ENCODE measurements at places on chromosomes 13 and 19.
A peak's percentile ranks its signal among the peaks of the same experiment; 100 is the strongest.

DNA sequence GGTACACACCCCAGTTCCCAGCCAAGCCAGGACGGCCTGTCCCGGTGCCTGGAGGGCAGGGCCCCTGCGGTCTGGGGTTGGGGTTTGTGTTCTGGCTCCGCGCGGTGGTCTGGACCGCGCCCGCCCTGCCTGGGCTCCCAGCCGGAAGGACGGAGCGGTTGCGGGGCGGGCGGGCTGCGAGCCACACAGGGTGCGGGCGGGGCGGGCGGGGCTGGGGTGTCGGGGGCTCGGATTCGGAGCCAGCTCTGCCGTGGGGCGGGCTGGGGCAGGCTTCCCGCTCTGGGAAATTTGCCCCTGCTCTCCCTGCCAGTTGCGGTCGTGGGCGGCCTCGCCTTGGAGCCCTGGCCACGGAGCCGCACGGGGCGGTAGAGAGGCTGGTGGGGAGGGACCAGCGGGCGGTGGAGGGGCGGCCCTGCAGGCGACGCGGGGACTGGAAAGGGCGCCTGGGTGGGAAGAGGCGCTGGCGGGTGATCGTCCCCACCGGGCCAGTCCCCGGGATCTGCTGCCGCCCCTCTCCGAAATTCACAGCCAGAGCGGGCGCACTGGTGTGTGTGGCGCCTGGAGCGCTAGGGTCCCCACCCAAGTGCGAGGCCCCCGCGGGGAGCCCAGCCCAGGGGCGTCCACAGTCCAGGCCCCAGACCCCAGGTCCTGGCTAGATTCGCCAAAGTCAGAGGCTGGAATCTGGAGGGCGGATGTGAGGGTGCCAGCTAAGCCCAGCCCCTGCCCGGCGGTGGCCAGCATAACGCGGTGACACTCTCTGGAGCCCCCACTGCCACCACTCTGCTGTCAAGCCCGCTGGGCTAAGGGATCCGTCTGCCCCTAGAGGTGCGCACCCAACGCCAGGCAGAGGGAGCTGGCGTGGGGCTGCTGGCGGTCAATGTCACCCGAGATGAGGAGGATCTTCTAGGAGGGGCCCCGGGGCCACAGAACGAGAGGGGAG, 11.0 kb upstream of the ZNF492 start:
- no peak for DNase-seq
- H3K36me3 ChIP-seq, result no peaks in the 10 kb centered on the region
- no peak overlapping the region for H3K27ac ChIP-seq
- H3K27me3 ChIP-seq, result peaks cover 7% of the 10 kb centered on the region
- no peaks in the 10 kb centered on the region for H3K4me1 ChIP-seq
- H3K4me3 ChIP-seq, result no peak overlapping the region

DNA sequence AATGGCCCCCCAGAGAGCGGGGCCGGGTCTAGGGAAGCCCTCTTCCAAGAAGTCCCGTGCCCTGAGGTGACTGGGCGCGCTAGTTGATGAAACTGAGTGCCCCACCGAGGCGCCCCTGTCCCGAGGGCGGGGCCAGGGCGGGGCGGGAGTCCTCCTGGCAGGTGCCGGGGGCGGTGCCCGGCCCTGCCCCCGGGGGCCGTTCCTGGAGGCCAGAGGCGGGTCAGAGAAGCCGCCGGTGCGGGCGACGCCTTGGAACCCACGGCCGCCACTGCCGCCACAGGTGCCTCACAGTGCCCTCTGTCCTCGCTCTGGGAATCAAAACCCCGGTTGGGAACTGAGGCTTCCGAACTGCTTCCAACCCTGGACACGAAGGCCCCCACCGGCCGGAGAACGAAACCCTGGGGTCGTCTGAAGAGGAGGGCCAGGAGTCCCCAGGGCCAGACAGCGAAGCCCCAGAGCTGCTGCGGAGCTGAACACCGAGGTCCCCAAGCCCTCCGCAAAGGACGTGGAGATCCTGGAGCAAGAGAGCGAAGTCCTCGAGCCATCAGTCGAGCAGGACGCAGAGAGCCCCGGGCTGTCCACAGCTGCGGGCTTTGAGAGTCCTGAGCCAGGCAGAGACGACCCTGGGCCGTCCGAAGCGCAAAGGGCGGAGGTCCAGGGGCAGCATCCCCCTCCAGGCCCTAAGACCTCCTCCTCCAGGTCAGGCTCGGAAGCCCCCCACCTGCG, at the start of gene MISP3:
Gene MISP3, plus strand, starts transcription at position 252 of the 726 bp plus-strand sequence. CDS start 524 bp downstream, outside the sequence.
- DNase-seq, result peak; percentile 58
- no peaks in the 10 kb centered on the region for H3K36me3 ChIP-seq
- H3K4me1 ChIP-seq, result peaks cover 13% of the 10 kb centered on the region
- no peaks in the 10 kb centered on the region for H3K27me3 ChIP-seq
- H3K4me3 ChIP-seq, result peak within 1 kb of the TSS; percentile 95
- no peak within 1 kb of the TSS for H3K27ac ChIP-seq

GRCh38 chr13:33578786-33579185, 239.2 kb upstream of the RFC3 start:
- peaks cover 3% of the 10 kb centered on the region for H3K27me3 ChIP-seq
- no peaks in the 10 kb centered on the region for H3K4me1 ChIP-seq
- H3K4me3 ChIP-seq, result no peak overlapping the region
- H3K36me3 ChIP-seq, result no peaks in the 10 kb centered on the region

DNA sequence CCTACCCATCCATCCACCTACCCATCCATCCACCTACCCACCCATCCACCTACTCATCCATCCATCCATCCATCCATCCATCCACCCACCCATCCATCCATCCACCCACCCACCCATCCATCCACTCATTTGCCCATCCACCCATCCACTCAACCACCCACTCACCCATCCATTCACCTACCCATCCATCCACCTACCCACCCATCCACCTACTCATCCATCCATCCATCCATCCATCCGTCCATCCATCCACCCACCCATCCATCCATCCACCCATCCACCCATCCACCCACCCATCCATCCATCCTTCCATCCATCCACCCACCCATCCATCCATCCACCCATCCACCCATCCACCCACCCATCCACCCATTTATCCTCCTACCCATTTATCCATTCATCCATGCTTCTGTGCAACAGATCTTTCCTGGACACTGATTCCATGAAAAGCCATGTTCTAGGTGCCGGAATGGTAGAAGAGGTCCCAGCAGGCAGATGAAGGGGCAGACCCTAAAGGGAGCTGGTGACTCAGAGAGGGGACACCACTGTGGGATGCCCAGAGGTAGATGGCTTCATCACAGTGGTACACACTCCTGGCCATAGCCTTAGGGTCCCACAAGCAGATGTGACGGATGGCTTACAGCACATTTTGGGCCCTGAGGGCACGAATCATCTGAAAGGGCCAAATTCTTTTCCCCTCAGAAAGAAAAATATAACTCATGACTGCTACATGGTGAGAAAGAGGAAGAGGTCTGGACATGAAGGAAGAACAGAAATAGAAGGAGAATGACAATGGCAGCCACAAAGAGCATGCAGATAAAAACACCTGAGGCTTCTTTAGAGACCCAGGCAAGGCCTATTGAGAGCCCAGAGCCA, 76.0 kb downstream of the KCTD15 start:
- H3K27me3 ChIP-seq, result peaks cover 2% of the 10 kb centered on the region
- no peaks in the 10 kb centered on the region for H3K4me1 ChIP-seq
- H3K36me3 ChIP-seq, result no peaks in the 10 kb centered on the region
- no peak for DNase-seq
- H3K27ac ChIP-seq, result no peak overlapping the region
